ENCODE measurements at places on chromosomes 16 and 17.

DNA sequence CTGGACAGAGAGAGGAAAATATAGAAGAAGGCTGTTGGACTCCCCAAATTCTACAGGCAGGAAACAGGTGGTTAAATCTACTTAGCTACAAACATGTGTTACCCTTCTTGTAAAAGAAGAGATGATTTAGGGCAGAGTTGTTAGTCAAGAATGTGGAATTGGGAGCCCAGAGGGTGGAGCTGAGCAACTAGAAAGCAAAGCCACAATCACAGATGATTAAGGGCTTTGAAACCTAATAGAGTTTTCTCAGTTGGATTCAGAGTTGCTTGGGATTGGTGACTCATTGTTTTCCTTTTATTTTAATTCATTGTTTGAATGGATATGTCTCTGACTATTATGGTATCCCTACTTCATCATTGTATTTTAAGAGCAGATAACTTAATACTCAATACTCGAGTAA is 6.2 kb downstream of the ACSM5 start:
- no peak for DNase-seq

DNA sequence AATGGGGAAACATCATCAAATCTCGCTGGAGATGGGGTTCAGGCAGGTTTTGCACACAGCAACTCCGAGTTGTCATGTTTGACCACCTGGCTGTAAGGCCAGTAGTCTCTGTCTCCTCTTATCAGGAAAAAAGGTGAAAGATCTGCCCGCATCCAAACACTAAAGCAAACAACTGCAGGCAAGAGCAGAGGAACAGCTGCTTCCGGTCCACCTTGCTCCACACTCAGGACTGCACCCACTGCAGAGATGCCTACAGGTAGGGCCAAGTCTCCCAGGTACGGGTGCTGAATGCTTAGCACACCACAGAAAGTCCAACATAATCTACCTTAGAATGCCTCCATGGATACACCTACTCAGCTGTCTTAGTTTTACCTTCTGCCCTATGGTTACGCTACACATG is 7.3 kb downstream of the TEX2 start:
- no peak for DNase-seq

DNA sequence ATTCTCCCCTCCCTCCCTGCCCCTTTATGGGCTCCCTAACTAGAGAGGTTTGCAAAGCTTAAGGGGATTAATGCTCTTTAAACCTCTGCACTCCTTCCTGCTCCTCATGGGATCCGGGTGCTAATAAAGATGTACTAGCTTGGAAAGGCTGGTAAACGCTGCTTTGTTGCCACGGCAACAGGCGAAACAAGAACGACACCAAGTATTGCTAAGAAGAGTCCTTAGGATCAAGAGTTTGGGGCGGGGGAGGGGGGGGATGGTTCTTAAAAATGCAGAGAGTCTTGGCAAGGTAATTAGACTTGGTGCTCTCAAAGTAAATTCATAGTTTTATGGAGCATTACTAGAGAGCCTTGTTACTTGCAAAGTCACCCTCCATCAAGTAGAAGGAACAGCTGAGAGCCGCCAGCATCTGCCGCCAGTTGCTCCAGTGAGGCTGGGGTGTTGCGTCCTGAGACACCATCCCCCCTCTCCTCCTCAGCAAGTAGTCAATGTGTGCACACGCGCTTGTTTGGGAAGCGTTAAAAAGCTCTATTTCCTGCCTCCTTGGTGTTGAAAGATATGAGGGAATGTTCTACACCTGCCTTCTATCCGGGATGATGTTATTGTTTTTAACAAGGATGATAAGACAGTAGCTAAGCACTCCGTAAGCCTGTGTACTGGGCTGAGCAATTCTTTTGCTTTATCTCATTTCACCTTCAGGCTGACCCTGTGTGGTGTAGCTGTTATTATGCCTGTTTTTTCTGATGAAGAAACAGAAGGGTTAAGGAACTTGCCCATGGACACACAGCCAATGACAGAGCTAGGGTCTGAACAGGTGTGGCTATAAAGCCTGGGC is 190.9 kb downstream of the CCDC182 start:
- no peak for DNase-seq

- DNase-seq = no peak
Observed at GRCh38 chr16:74451951-74452758, 30.9 kb upstream of the CLEC18B start.

DNA sequence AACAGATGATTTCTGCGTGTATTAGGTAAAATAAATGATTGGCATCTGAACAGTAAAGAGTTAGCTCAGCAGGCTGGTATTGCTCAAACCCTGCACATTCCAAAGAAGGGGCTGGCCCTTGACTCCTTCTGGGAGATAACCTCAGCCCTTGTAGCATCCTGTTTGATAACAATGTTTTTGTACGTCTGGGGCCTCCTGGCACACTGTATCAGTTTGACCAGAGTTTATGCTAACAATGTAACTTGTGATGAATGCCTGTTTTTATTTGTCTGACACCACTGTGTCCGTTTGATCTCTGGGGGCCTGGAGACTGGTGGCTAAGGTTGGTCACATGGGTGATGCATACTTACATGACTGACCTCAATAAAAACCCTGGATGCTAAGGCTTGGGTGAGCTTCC is 43.8 kb upstream of the NDRG4 start:
- no peak for DNase-seq

- DNase-seq = no peak
Observed at GRCh38 chr17:41797377-41797776, 10.9 kb upstream of the JUP start.

Data from activated CD4-positive, CD25-positive, alpha-beta regulatory T cell treated with anti-CD3 and anti-CD28 coated beads, Interleukin-2, amount 50 U/mL, for 72 hours (primary cell).